ENCODE measurements at places on chromosomes 1 and 21.

DNA sequence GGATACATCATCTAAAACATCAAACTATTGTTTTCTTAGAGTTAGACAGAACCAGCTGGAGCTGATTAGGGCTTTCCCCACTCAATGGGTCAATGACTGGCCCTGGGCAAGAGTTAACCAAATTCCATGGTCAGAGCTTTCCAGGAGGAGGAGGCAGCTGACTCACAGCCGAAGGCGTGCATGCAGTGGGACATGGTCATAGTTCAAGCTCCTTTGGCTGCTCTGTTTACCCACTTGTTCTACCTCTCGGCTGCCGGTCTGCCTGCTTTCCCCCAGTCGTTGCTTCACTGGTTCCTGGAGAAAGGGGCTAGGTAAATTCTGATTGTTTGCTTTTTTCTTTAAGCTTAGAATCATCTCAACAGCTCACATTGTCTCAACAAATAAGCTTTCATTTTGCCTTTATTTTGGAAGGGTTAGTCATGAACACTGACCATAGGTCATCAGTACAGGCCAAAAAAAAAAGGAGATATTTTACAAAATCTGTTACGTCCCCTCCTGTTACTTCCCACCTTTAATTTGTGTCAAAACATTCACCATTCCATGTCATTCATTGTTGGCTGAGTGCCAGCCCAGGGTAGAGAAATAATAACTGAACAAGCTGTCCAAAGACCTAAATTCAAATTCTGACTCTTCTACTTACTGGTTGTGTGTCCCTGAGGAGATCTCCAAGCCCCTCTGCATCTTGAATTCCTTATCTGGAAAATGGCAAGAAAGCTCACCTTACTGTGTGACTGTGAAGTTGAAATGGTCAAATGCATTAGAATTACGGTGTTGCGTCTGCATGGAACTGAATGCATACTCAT lies 12.0 kb downstream of the MAB21L3 start:
- DNase-seq, result no peak

DNA sequence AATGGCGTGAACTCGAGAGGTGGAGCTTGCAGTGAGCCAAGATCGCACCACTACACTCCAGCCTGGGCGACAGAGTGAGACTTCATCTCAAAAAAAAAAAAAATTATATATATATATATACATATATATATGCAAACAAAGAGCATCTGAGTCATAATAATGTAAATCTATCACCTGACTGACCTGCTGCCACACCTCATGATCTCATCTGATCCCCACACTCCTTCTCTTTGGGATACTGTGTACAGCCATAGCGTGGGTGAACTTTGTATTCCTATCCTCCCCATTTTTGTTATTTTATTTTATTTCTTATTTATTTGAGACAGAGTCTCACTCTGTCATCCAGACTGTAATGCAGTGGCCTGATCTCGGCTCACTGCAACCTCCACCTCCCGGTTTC lies 2.6 kb upstream of the HDAC1 start:
- DNase-seq, result no peak

GRCh38 chr21:19850157-19850556 lies 1148.1 kb upstream of the NCAM2 start:
- DNase-seq, result no peak

- DNase-seq, result no peak
Measured at GRCh38 chr1:159058751-159059150, 17.8 kb downstream of the AIM2 start.

- DNase-seq, result no peak
Measured at GRCh38 chr1:232873931-232874330, 68.7 kb downstream of the MAP10 start.

DNA sequence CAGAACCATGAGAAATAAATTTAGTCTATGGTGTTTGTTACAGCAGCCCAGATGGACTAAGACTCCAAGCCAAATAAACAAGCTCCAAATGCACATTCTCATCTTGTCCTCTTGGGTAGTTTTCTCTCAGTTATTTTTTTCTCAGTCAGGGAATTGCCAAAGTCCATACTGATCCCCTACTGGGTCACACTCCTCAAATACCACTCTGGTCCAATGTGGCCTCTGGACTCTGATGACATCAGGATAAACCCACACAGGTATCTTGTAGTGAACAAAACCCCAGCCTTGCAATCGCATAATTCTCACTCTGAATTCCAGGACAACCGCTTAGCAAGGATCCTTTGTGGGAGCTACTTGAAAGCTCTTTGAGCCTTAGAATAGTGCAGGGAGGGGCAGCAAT lies 248.4 kb upstream of the JUN start:
- DNase-seq, result no peak

DNA sequence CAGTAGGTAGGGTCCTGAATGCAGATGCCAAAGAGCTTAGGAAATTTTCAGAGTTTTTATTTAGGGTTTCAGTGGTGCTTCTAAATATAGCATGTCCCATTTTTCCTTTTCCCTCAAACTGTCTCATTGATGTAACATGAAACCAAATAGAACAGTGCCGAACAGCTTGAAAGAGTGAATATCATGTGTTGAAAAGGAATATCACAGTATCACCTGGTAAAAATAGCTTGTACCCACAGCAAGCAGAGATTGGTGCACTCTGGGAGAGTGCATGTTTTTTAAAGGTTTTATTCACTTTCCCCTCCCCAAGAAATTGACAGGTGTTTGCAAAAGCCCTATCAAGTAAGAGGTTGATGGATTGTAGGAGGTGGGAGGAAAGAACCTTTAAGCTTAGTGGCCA lies 41.9 kb upstream of the ELAVL4 start:
- no peak for DNase-seq

- DNase-seq, result no peak
Measured at GRCh38 chr21:43358940-43359822, 67.8 kb downstream of the SIK1 start.

DNA sequence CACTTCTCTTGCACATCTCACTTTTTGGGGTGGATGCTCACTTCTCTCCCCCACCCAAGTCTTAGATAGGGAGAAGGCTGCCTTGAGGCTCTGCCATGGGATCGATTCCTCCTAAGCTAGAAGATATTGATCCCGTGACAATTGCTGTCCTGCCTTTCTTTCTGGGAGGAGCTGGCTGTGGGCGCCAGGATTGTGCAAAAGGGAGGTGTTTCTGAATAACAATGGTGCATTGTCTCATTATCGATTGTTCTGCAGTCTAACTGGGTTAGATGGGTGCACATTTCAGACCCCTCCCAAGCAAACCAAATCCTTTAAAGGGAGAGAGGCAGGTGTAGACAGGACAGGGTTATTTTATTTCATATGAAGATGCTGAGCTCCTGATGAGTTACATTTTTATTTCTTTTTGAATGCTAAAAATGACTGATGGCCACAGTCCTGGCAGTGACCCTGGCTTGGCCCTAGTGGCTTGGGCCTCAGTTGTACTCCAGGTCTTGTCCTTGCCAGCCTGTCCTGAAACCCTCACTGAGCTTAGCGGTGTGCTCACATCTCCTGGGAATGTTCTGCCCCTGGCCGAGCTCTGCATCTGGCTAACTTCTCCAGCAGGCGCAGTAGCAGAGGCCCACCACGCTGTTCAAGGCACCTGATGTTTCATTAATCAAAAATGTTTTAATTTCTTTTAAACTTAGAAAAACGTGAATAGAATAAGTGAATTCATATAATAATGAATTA lies 99.0 kb upstream of the KAZN start:
- DNase-seq, result no peak

DNA sequence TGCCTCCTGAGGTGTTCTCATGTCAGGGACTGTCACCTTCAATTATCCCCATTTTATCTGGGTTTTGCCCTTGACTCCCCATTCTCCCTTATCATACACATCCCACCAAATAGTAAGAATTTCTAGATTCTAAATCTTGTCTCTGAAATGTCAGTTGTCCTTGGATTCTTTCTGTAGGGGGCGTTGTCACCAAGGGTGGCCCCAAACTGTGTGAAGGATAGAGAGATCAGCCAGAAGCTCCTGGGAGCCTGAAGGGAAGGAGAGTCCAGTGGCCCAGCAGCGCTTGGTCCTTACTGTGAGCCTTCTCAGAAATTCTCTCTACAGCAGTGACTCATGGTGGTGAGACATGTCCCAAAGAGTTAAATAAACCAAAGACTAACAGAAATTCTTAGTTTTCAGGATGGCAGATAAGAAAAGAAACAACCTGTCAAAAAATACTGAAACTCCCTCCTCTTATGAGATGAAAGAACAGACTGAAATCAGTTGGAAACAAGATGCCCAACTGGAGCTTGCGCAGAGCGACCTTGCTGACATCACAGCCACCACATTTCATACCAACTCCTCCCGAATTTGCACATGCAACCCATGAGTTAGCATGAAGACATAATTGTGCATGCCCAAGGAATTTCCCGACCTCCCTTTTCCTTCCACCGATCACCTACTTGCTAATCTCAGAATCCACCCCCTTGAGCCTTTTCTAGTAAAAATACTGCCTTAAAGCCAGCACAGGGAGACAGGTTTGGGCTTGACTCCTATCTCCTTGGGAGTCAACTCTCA lies 109.8 kb downstream of the ELAVL4 start:
- DNase-seq, result no peak

GRCh38 chr1:8494681-8495080 lies 176.8 kb downstream of the SLC45A1 start:
- DNase-seq, result no peak

DNA sequence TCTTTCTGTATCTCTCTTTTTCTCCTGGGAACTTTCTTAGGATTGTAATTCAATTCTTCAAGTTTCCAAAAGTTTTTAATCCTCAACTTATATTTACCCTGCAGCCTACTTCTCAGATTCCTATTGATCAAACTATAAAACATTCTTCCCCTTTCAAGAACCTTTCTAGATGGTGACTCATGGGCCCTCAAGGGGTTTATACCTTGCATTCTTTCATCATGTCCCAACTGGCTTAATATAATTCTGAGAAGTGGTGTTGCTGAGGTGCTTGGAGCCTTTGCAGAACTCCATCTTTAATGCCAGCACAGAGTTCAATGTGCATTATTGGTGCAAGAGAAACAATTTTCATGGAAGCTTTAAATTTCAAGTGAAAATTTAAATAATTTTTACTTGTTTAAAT lies 273.4 kb downstream of the VAV3 start:
- no peak for DNase-seq

DNA sequence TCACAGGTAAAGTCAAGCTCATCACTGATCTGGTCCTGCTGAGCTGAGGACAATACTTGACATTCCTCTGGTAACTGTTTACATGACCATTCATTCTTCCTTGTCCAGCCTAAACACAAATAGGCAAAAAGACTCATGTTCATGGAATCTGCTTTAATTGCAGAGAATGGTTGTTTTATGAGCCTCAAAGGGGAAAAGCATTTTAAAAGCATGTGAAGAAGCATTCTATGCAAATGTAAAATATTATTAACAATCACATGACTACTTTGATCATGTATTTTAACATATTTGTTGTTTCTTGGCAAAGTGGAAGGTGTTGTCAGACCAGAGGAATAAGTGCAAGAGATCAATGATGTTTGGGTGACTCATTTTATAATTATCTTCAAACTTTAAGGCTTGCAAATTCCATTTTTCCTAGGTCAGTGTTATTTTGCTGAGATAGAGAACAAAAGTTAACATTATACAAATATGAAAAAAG lies 133.7 kb downstream of the RUNX1 start:
- DNase-seq, result no peak

GRCh38 chr1:22791831-22792347 lies 81.2 kb downstream of the EPHB2 start:
- no peak for DNase-seq

GRCh38 chr1:69438056-69438795 lies 129.5 kb upstream of the LRRC7 start:
- DNase-seq, result peak; percentile 40

DNA sequence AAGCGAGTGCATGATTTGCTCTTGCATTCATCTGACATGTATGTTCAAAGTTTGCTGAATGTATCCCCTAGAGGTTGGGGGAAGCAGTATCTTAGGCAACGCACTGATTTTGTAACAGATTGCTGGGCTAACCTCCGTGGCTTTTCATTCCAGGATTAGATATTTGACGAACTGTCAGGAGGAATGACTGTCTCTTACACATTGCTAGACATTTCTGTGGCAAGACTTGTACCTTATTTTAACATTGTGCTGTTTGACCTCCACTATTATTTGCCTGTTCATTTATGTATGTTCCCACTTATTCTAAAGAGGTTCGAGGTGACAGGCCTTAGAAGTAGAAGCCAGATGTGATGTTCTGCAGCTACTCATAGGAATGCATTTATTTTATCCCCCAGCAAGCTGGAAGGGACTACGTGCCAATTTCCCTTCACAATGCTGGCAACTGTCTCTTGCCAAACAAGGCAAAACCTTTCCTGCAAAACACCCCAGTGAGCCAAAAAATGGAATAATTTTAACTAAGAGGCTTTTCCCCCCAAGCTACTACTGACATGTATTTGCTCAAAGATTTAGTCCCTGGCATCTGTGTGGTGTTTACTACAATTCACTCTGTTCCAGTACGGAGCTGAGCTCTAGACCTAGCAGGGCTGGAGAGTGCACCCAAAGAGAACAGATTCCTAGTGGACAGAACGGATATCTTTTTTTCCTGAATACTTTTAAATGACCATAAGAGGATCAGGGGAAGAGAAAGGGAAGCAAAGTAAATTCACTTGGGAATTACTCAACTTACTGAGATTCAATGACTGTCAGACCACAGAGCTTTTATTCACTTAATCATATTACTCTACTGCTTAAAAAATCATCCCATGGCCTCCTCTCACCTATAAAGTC lies 646.2 kb downstream of the SMYD3 start:
- DNase-seq, result no peak

DNA sequence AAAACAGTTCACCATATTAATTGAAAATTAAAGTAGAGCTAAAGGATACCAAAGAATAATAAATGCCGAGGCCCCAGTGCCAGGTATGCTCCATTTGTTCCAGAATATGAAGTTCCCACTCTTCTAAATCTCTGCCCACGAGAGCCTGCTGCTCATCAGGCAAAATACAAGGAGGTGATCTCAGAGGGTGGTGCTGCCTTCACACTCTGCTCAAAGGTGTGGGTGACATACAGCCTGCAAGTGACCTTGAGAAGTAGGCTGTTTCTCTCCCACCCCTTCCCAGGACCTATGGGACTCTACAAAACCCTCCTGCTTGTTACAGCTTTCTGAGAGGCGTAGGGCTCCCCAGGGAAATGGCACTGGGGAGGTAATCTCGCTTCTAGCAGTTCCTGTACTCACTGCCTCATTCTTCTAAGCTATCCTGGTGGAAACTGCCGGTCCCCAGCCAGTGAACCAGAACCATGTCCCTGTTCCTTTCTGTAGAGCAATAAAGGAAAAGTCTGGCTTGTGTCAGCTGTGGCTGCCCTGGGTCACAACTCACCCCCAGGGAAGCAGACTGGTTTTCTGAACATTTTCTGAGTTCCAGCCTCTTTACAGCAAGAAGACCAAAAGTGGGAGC lies 26.9 kb upstream of the DPT start:
- DNase-seq, result no peak

GRCh38 chr1:22529901-22530621 lies 33.2 kb upstream of the EPHA8 start:
- DNase-seq, result no peak

DNA sequence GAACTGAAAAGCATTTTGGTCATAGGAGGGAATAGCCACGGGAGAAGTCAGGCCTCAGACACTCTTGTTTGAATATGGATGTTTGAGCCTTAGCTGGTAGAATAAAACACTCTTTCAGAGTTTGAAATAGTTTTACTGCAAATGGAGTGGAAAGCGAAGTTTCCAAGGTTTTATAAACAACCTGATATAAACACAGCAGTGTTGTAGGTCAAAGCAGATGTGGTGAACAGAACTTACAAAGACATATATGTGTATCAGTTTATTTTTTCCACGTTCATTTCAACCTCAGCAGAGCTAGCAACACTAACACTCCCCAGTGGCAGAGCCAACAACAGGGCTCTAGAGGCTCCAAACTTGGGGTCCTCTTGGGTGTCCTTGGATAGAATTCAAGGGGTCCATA lies 89.9 kb downstream of the WLS start:
- DNase-seq, result no peak
